ENCODE measurements at places on chromosomes 6 and 20.

GRCh38 chr6:98274691-98275090 is 559.7 kb upstream of the POU3F2 start:
- DNase-seq = no peak

DNA sequence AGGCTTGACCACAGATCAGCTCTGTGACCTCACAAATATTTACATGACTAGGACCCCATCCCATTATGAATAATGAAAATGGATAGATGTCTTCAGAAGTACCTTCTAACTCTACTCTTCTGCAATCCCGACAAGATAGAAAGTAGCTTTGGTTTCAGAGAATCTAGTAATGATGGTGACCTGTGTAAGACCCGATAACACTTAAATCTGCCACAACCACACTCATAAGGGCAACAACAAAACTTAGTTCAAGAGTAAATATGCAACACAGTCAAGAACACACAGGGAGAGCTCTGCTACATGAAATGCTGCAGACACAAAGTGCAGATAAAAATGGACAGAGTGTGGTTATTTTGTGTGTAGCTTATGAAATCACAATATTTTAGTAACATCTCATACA is 9.6 kb downstream of the CHD6 start:
- no peak for DNase-seq

DNA sequence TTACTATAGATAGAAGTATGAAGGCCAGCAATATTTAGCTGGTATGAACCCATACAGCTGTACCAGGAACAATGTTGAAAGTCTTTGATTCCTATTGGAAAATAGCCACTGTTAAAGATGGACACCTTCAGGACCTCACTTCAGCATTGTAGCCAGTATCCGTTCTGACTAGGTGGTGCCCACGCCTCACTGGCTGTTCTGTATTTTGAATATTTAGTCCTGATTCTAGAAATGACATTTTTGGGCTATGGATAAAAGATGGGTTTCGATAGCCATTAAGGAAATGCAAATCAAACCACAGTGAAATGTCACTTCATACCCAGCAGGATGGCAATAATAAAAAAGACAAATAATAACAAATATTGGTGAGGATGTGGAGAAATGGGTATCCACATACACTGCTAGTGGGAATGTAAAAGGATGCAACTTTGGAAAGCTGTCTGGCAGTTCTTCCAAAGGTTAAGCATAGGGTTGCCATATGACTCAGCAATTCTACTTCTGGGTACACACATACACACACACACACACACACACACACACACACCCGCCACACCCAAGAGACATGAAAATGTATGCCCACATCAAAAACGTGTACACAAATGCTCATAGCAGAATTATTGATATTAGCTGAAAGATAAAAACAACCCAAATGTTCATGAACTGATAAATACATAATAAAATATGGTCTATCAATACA is 56.8 kb downstream of the UTRN start:
- DNase-seq = no peak

- no peak for DNase-seq
Measured at GRCh38 chr20:43386878-43387277, 70.8 kb upstream of the SRSF6 start.

DNA sequence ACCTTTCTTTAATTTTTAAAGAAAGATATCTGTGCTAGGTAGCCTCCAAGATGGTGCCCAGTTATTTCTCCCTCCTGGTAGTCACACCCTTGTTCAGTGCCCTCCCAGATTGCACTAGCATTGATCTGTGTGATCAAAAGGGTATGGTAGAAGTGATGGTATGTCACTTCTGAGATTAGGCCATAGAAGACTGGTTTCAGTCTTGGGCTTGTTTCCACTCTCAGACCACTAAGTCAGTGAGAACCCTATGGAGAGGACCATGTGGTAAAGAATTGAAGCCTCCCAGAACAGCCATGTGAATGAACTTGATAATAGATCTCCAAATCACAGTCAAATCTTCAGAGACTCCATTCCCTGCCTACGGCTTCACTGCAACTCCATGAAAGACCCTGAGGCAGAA is 57.3 kb downstream of the THEMIS start:
- DNase-seq = no peak

GRCh38 chr6:16168858-16169257 is 40.0 kb downstream of the MYLIP start:
- no peak for DNase-seq

DNA sequence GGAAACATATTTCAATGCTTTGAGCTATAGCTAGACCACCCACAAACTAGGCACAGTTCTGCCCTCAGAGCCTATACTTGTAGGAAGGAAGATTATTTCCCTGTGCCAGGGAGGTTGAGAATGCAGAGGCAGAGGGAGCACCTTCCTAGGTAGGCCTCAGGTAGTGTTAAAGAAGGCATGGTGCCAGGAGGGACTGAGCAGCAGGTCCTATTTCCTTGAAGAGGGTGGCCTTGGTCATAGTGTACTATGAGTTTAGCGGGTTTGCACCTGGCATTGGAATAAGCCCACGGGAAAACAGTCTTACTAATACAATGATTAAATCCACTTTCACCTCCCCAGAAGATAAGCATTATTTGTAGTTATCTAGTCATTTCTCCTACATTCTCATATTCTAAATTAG is 375.4 kb downstream of the CDKAL1 start:
- no peak for DNase-seq

DNA sequence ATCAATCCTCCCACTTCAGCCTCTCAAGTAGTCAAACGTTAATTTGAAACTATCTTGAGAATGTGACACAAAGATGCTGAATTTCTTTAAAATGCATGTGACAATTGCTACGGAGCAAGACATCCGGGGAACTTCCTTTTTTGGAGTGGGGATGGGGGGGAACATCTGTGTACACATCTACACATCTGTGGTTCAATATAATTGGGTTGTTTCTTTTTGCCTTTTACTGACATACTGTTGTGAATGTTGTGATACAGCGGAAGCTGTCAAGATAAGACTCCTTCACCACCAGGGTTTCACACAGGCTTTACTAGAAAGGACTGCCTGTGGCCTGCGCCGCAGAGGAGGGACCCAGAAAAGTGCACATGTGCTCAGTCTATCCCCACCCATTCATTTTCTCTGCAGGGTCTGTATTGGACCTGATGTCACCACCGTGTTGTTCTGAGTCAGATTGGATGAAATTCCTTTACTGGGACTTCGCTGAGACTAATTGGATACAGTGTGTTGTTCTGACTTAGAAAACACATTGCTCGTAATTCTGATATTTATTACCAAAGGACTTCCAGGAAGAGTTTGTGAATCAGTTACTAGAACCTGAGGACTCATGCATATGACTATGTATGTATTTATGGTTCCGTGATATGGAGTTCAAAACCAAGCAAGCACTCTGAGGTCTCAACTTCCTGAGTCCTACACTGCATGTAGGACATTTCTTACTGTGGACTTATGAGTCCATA is 98.7 kb upstream of the SGK1 start:
- no peak for DNase-seq

- DNase-seq = no peak
Measured at GRCh38 chr6:3881711-3882421, 32.7 kb downstream of the FAM50B start.

DNA sequence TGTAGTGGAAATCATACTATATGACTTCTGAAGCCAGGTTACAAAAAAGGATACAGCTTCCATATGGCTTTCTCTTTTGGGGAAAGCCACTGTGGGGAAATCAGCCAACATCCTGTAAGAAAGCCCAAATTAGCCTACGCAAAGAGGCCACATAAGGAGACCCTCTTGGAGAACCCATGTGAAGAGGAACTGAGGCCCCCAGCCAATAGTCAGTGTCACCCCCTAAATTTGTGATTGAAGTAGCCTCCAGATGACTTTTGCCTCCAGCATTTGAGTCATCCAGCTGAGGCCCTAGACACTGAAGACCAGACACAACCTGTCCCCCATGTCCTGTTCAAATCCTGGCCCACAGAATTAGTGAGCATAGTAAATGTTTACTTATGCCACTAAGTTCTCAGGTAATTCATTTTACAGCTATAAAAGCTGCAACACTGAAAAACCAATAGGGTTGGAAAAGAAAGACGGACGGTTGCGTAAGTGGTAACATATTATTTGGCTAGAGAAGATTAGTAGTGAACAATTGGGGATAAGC is 60.4 kb downstream of the HMGCLL1 start:
- DNase-seq = no peak

GRCh38 chr20:60780388-60781025 is 471.6 kb upstream of the CDH4 start:
- DNase-seq = no peak

GRCh38 chr20:14960831-14961230 is 623.4 kb upstream of the FLRT3 start:
- no peak for DNase-seq

Data from H9 (cell line).